ENCODE measurements at places on chromosomes 13 and 19. TPM values are rescaled to one million over a fixed set of nuclear protein-coding genes. Genes with fewer than 3 reads are reported as not detected.

DNA sequence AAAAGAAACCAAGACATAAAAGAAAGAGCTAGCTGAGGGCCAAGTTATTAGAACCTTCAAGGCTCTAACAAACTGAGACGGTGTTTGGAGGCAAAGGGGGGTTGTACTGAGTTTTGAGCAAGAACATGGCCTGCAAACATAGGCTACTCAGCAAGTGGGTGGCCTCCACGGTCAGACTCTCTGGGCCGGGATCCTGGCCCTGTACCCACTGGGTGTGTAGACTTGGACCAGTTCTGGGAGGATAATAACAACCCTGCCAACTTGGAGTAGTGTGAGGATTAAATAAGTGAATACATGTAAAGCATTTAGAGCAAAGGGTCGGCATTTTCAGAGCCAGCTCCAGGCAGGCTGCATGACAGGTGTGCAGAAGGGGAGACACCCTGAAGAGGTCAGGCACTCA, 56.1 kb upstream of the TNFRSF19 start:
- no peaks in the 10 kb centered on the region for H3K4me1 ChIP-seq
- DNase-seq = no peak
- no peaks in the 10 kb centered on the region for H3K36me3 ChIP-seq
- no peak overlapping the region for H3K4me3 ChIP-seq

DNA sequence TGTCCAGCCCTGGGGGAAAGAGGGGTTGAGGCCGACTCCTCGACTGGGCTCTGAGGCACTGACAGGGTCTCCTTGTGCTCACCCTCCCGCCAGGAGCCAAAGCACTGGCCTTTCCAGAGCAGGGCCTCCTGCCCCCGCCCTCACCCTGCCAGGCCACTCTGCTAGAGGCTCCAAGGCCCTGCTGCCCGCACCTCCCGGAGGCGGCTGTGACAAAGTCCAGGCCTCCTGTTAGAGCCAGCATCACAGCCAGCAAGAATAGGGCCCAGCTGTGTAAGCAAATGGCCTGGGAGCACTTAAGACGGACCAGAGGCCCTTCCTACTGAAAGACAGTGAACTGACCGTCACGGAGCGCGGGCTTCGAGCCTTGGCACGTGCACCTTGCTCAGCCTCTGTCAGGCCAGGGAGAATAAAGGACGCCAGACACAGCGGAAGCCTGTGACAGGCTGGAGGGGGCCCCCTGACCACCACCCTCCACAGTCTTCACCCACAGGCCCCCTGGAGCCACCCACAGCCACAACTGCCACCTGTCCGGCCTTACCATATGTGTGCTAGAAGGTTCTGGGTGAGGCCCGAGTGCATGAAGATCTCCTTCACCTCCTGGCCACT, 50.9 kb downstream of the EPS15L1 start:
- H3K4me1 ChIP-seq = peaks cover 14% of the 10 kb centered on the region
- H3K4me3 ChIP-seq = no peak overlapping the region
- H3K36me3 ChIP-seq = peaks cover 5% of the 10 kb centered on the region
- peak overlapping the region; percentile 61 for H3K27ac ChIP-seq

DNA sequence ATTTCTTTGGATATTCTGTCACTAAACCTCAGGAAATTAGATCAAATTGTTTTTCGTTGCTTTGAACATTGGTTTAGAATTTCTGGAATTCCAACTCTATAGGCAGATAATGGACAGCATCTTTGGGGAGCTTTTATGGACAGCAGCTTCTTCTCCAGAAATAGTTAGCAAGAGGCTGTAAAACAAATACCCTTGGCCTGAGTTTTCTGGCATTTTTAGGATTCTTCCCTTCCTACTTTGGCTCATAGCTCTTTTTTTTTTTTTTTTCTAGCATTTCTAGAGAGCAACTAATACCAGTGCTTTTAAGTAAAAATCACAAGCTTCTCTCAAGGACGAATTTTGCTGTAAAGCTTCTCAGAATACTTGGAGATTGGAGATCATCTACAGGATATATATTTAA, 169.8 kb upstream of the SPRY2 start:
- no peak for DNase-seq
- H3K4me3 ChIP-seq = no peak overlapping the region

The EFNA2 gene
- 1.1 TPM for total RNA-seq

The GPR12 gene
- not detected for total RNA-seq

The SHANK1 gene
- total RNA-seq = 1.9 TPM

The LRRC25 gene
- total RNA-seq = not detected
